ENCODE measurements at places on chromosomes 6 and 20.

GRCh38 chr6:7170117-7170732 is 62.5 kb downstream of the RREB1 start:
- DNase-seq: no peak

DNA sequence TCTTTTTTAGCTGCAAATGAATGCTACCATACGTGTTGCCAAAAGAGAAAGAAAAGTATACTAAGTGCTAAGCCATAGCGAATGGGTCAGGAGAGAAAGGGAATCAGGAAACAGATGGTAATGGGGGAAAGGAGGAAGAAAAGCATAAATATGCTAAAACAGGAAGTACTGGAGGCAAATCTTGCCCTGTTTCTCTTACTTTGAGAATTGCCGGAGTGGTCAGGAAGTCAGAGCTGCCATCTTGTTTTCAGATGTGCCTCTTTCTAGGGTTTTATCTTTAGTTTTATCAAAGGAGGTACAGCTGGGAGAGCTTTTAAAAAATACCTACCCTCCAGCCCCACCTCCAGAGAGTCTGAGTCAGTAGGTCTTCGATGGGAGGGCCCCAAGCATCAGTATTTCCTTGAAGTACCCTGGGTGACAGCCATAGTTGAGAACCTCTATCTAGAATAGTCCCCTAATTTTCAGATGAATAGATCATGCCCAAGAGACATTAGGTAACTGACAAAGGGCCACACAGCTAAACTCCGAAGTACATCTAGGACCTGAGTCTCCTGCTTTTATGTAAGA is 193.3 kb downstream of the CLIC5 start:
- no peak for DNase-seq

GRCh38 chr20:39829661-39830060 is 859.4 kb downstream of the MAFB start:
- DNase-seq: no peak

DNA sequence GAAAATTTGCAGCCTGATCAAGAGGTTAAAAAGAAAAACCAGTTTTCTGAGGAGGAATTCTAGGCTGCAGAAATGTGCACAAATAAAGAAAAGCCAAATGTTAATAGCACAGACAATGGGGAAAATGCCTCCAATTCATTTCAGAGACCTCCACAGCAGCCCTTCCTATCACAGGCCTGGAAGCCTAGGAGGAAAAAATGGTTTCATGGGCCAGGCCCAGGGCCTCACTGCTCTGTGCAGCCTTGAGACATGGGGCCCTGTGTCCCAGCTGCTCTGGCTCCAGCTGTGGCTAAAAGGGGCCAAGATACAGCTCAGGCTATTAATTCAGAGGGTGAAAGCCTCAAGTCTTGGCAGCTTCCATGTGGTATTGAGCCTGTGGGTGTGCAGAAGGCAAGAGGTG is 18.9 kb downstream of the AHI1 start:
- DNase-seq: no peak

DNA sequence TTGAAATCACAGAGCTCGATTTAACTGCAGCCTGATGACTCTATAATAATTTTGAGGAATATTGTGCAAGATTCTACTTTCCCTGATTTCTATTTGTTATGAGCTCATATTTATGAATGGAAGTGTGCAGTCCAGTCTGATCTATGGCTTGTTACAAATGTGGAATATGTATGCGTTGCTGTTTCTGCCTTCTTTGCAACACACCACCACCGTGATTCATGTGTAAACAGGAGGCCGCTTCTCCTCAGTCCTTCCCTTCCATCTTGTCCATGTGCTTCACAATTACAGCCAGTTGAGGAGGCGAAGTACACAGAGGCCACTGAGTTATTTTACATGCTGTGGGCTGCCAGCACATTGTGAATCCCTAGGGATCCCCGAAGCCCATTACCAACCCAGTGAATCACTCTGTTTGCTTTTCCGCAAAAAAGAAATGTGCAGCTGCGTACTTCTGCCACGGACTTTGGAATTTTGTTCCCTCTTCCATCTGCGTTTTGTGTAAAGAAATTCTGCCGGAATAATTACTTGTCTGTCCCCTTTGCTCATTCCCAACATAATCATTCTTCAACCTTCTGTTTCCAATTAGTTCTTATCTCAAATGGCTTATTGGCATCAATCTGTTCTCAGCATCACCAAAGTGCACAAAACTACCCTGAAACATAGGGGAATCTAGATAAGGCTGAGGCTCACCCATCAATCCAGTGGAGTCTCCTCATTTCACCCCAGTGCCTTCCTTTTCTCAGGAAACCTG is 551.6 kb upstream of the CITED2 start:
- DNase-seq: peak; percentile 75

DNA sequence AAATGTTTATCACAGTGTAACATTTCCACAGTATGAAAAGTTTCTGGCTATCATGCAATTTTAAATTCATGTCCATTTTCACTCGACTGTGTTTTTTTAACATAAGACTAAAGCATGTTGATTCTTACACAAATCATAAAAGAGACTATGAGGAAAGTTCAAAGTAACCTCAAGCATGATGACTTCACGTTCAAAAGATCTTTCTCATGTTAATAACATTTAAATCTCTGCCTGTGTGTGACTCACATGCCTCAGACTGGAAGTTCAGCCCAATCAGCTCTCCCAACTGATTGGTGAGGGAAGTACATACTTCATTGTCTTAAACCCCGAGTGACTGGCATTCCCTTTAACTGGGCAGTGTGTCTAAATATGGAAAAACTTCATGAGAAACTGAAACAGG is 37.4 kb downstream of the ATXN1 start:
- DNase-seq: peak; percentile 90

GRCh38 chr20:45467861-45468260 is 1.7 kb upstream of the WFDC2 start:
- no peak for DNase-seq

- no peak for DNase-seq
Measured at GRCh38 chr6:52937908-52938307, 28.4 kb upstream of the GSTA3 start.

DNA sequence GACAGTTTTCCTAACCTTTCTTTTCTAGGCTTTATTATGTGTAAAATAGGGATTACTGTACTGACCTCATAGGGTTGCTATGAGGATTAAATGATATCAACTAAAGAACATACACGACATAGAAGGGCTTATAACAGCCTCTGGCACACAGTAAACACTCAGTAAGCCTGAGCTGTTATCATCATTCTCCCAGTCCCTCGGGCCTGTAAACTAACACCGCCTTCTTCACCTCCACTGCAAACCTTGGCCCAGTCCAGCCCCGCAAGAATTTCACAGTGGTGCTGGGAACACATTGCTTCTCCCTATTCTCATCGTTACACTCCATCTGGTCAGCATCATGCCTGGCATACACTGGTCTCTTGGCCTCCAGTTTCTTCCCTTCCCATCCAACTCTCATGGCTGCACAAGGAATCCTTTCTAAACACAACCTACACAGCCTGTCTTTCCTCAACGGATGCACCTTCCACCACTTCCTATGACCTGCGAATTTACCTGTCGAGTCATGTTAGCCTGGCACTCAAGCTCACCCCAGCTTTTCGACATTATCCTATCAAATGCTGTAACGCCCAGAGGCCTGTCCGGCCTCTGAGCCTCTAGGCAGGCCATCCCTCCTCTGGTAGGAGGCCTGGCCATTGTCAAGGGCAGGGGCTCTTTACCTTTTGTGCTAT is 92.1 kb downstream of the FYN start:
- DNase-seq: no peak

DNA sequence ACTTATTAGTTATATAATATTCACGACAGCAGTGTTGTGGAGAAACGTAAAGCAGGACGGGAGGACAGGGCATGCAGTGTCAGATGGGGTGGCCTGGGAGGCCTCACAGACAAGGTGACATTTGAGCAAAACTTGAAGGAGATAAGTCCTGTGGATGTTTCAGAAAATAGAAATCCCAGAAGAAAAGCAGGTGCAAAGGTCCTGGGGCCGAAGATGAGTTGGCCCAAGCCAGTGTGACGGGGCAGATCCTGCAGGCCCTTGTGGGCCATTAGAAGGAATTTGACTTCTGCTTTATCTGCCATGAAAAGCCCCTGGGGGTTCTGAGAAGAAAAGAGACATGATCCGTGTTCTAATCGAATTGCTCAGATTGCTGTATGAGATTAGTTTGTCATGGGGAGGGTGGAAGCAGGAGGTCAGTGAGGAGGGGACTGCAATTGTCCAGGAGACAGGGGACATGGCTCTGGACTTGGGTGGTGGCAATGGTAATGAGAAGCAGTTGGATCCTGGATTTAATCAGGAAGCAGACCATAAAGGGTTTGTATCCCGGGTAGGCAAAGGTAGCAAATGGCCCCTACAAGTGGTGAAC is 437.4 kb upstream of the SULF2 start:
- no peak for DNase-seq

DNA sequence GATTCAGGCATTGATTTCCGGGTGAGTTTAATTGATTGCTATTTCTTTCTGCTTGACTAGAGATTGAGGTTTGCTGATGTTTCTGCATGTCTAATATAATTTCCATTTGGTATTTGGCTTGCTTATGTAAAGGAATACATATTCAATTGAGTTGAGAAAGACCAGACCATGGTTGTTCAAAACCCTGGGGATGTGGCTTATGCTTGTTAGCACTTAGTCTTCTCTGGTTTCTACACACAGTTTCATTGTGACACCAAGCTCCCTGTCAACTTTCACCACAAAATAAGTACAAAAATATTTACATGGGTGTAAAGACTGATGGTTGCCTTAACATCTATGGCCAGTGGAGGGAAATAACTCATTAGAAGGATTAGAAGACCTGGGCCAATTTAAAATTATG is 209.6 kb downstream of the CDH26 start:
- no peak for DNase-seq

GRCh38 chr6:55180258-55180657 is 5.9 kb downstream of the HCRTR2 start:
- DNase-seq: no peak

GRCh38 chr20:440636-441035 is 21.7 kb downstream of the TBC1D20 start:
- no peak for DNase-seq

DNA sequence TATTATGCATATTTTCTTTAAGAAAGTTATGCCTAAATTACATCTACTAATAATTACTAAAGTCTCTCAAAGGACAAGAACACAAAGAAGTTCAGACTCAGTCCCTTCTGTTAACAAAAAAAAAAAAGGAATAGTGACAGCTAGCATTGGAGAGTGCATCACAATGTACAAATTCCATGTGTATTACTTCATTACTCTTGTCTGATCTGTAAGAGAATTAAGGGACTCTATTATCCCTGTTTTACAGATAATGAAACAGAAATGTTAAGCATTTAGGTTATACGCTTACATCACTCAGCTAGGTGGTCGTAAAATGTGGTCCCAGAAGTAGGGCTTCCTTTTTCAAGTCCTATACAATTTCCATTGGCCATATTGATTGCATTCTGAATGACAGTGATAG is 17.2 kb upstream of the VNN1 start:
- DNase-seq: no peak

DNA sequence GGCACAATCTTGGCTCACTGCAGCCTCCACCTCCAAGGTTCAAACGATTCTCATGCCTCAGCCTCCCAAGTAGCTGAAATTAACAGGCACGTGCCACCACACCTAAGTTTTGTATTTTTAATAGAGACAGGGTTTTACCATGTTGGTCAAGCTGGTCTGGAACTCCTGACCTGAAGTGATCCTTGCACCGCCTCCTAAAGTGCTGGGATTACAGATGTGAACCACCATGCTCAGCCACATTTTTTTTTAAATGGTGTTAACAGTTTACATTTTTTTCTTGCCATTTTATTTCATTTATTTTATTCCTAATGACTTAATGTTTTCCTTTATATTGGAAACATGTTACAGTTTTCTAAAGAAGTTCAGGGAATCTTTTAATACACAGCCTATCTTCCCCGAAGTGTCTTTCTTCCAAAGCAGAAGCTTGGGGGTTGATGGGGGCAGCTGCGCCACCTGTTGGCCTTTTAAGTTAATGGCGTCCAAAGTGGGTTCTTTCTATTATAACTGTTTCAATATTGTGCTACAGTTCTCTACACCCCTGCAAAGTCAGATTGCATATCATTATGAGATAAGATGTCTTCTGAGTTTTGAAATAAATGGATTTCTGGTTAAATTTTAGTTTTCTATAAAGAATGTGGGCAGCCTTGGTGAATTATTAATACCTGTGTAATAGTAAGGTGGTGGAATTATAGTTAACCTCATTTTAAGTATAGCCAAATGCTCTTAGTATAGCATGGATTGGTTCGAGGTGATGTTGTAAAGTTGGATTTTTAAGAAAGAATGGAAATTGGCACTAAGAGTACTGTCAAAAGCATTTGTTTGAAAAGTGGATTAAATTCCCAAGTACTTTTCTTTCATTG is 42.0 kb upstream of the PLCG1 start:
- DNase-seq: no peak

DNA sequence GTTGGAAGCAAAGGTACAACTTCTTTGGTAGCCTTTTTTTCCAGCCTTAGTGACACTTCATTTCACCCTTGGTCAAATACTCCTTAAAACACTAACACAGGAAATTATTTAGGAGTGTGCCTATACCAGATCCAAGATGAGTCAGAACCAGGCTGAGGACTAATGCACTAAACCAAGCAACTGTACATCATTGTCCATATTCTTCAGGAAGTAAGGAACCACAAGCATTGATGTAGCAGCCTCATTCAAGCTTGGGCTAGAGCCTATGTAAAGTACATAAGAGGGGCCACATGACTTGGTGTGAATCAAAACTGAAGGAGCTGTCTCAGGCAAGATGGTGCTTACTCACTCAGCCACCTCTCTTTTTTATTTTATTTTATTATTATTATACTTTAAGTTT is 20.7 kb upstream of the ADGB start:
- DNase-seq: peak; percentile 45

DNA sequence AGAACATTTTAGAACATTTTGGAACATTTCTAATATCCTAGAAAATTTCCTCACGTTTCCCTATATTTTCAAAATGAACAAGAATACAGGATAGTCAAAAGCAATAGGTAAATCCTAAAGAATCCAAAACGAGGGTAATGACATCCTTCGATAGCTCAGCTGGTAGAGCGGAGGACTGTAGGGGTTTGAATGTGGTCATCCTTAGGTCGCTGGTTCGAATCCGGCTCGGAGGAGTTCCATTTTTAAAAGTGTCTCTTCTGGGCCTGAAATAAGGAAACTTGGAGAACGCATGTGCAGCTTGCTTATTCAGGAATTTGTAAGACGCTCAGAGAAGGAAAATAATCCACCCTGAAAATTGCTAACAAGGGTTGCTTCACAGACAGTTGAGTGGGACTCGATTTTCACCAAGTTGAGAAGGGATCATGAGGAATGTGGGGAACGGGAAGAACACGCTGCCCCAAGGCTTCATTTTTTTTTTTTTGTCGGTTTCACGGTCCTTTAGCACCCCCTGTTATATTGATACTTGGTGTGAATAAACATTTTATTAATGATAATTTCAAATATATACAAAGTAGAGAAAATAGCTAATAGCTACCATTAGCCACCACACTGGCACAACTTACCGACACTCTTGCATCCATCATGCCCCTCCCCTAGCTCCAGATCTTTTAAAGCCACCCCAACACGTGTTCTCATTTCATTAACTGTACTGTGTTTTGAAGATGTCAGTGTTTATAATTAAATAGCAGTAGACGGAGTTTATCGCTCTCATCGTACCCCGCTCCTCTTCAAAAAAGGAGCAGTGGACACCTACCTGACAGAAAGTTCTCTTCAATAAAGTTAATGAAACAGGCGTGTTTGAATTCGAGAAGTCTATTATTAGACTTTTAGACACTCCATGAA is 1.8 kb upstream of the ABT1 start:
- DNase-seq: peak; percentile 83

Measured in HS-5 (cell line).